ENCODE measurements at places on chromosomes 11 and 22. TPM values are rescaled to one million over a fixed set of nuclear protein-coding genes. Genes with fewer than 3 reads are reported as not detected.
A peak's percentile ranks its signal among the peaks of the same experiment; 100 is the strongest.

DNA sequence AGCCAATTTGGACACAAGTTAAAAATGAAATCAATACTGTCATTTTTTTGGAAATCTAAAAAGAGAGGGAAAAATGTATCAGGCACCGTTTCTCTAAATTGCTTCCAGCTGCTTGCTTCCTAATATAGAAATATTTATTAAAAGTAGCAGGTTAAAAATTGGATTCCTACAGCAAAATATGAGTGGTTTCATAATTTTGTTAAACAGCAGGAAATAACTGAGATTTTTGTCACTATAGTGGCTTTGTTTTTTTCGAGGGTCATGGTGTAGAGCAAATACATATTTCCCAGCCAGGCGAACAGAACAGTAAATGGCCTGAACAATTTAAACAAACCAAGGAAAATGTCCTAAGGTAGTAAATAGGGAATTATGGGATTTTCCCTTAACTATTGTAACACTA lies 159.7 kb downstream of the DDX10 start:
- peak; percentile 62 for DNase-seq

Gene LMF2
- 18.4 TPM for total RNA-seq

Gene HEPHL1
- total RNA-seq, result not detected

Gene LRRC10B
- not detected for total RNA-seq

DNA sequence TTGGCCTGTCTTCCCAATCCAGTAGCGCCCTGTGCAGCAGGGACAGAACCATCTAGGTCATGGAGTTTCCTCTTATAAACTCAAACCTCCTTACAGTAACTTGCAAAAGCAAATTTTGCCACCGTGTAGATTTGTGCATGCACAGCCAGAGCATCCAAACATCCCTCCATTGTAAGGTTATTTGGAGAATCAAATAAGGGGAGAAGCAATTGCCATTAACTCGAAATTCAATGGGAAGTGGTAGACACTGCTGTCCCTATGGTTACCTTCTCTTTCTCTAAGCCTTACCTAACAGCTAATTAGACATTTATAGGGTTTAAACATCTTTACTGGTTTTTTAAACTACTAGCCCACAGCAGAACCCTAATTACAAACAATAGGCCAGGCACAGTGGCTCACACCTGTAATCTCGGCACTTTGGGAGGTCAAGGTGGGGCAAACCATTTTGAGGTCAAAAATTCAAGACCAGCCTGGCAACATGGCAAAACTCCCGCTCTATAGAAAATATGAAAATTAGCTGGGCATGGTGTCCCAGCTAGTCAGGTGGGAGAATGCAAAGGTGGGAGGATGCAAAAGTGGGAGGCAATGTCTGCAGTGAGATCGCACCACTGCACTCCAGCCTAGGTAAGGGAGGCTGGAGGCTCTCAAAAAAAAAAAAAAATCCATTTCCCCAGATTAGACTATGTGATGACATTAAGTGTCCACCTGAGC lies 6.6 kb downstream of the HSPA8 start:
- no peak for DNase-seq

GRCh38 chr11:73273222-73273895 lies 1.2 kb downstream of the P2RY6 start:
- no peak for DNase-seq

GRCh38 chr22:23570681-23571080 lies 9.4 kb downstream of the IGLL1 start:
- no peak for DNase-seq

DNA sequence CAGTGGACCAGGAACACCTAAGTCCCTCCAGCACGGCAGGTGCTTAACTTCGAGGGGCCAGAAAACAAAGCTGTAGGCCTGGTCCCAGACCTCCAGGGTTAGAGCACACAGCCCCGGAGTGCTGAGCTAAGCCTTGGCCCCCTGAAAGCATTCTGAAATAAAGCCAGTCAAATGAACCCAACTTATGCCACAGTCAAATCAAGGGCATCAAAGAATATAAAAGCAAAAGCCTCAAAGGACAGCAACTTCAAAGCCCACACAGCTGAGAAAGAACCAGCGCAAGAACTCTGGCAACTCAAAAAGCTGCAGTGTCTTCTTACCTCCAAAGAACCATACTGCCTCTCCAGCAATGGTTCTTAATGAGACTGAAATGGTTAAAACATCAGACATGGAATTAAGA lies 39.1 kb downstream of the TMEM123 start:
- no peak for DNase-seq

DNA sequence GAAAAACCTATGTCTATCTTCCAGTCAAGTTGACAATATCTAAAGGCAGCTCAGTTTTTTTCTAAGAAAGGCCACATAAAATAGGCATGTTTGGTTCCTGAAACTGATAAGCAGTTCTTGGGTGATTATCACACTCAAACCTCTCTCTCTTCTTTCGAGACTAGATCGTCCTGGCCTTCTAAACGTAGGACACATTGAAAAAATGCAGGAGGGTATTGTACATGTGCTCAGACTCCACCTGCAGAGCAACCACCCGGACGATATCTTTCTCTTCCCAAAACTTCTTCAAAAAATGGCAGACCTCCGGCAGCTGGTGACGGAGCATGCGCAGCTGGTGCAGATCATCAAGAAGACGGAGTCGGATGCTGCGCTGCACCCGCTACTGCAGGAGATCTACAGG lies 15.1 kb downstream of the CDPF1 start:
- DNase-seq, result no peak

Gene VSIG10L2
- total RNA-seq, result not detected

DNA sequence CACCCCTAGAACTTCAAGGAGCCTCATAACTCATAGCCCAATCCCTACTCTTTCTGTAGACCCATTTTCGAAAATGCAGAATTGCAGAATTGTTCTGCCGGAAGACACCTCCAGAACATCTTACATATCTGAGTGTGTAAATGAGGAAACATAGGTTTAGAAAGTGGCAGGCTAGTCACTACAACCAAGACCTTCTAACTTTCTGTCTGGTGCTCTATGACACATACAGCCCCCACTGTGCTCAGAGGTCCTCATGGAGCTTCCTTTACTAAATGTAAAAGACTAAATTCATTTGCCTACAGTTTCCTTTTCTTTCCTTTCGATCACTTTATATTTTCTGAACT lies 132.1 kb upstream of the DDI1 start:
- DNase-seq, result no peak

GRCh38 chr11:85171648-85172257 lies 455.4 kb downstream of the DLG2 start:
- no peak for DNase-seq

Gene SCUBE2
- 1.5 TPM for total RNA-seq

DNA sequence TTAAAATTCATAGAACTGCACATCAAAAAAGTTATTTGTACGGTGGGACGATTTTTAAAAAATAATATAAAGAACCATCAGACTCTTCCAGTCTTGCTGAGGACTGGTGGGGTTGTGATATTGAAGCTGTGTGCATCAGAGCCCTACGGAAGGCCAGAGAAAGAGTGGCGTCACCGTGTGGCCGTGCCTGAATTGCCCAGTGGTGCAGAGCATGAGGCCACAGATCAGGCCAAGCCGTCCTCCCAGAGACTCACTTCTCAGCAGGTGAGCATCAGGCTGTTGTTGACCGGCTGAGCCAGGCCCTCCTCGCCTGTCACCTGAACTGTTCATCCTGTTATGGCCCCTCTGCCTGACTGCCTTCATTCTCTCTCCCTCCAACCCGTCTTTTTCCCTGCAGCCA lies 1013.9 kb downstream of the TBC1D22A start:
- DNase-seq, result no peak

Gene PHETA2
- 31.1 TPM for total RNA-seq

DNA sequence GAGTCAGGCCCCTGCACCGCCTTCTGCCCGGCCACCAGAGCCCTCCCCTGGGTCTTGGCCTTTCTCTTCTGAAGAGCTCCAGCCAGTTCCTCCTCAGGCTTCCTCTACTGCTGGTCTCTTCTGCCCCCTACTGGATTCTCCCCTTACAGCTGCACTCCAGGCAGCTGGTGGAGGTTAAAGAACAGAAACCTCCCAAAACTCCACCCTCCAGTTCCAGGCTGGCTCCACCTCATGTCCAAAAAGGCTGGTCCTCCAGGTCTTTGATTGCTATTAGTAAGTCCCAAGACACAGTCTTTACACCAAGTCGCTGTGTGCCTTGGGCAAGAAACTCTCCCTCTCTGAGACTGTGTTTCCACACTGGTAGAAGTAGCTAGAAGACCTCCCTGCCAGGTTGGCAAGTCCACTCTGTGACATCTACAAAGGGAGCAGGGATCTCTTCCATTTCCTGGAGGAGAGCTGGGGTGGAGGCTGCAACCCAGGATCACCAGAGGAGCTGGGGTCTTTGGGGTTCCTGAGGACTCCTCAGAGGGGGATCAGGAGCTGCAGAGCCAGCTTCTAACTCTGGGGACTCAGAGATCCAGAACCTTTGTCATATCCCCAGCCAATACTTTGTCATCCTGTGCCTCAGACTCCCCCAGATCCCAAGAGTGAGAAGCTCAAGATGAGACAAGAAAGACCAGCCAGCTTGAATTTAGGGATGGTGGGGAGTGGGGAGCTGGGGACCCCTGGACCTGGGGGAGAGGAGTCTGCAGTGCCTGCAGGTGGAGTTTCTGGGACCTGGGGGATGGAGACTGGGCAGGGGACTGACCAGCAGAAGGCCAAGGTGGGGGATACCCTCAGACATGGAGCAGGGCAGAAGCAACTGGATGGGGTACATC lies 3.4 kb upstream of the IGLL5 start:
- peak; percentile 27 for DNase-seq

- peak; percentile 12 for DNase-seq
Observed at GRCh38 chr22:20852503-20852902, 6.1 kb downstream of the PI4KA start.

GRCh38 chr11:115778928-115779650 lies 274.9 kb upstream of the CADM1 start:
- no peak for DNase-seq

DNA sequence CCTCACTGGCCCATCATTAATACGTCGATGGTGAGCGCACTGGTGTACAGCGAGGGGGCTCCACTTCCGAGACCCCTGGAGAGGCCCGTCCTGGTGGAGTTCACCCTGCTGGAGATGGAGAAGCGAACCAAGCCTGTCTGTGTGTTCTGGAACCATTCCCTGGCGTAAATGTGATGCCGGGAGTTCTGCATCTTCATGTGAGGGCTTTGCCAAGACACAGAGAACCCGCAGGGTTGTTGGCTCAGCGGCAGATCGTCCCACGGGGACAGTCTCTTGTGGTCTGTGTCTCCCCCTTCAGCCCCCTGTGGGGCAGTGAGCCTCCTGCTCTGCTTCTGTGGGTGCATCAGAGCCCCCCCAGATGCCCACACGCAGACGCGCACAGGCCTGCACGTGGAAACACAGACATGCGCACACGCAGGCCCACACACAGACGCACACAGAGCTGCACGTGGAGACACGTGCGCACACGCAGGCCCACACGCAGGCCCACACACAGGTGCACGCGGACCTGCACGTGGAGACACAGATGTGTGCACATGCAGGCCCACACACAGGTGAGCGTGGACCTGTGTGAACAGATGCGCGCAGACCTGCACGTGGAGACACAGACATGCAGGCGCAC lies 55.8 kb upstream of the PRODH start:
- DNase-seq, result no peak

DNA sequence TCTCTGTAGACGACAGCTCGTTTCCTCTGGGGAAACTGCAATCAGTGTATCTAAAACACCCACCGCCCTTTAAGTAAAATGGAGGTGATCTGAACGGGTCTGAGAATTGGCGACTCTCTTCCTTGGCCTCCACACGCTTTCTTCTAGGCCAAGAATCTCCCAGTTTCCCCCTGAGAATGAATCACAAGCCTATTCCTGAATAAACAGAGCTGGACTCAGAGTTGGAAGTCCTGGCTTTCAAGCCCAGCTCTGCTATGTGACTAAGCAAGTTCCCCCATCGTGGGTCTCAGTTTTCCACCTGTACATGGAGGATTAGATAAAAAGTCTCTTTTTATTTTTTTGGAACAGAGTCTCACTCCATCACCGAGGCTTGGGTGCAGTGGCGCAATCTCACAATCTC lies 200.4 kb downstream of the MN1 start:
- no peak for DNase-seq

- no peak for DNase-seq
Observed at GRCh38 chr11:86476109-86476861, 101.6 kb downstream of the CCDC81 start.

Gene GRAP2
- not detected for total RNA-seq

DNA sequence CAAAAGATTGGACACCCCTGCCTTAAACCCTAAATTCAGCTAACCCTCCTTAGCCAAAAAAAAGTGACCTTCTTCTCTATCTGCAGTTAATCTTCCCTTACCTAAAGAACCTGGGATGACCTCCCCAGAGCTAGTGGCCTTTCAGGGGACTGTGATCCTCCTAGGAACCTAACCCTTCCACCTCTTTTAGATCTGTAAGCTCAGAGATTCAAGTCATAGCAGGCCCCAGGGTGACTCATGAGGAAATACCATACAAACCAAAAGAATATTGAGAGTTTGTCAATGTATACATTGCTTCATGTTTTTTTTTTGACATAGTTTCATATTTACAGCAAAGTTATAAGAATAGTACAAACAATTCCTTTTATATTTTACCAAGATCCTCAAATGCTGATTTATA lies 38.3 kb upstream of the CXCR5 start:
- no peak for DNase-seq

Gene TMEM135
- total RNA-seq, result 25.8 TPM

Gene DGKZ
- 61.3 TPM for total RNA-seq

Gene C22orf42
- not detected for total RNA-seq

Gene PRR33
- total RNA-seq, result not detected

GRCh38 chr11:19437760-19438159 lies 197.0 kb upstream of the E2F8 start:
- peak; percentile 73 for DNase-seq

- DNase-seq, result no peak
Observed at GRCh38 chr22:25142102-25142501, 57.6 kb upstream of the CRYBB3 start.

Gene ACR
- total RNA-seq, result under 0.01 TPM

Gene RBFOX2
- total RNA-seq, result 99.2 TPM

GRCh38 chr11:10925149-10925926 lies 67.5 kb upstream of the ZBED5 start:
- DNase-seq, result no peak

- DNase-seq, result no peak
Observed at GRCh38 chr11:110509472-110509871, 79.7 kb downstream of the FDX1 start.

DNA sequence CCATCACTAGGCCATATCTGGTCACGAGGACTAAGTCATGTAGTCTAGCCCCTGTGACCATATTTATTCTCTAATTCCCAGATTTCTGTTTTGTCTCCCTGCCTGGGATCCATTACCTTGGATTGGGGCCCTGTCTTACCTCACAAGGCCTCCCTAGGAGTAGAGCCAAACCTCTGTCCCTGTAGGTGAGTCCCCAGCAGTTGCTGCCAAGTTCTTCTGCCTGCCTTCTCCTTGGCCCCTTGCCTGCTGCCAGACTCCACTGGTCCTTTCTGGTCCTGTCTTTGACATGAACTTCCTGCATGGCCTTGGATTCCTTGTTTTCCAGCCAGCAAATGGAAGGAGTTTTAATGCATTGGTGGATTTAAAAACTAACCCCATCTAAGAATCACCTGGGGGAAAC lies 35.6 kb upstream of the CADM1 start:
- DNase-seq, result no peak
